ENCODE measurements at places on chromosomes 6 and 20.

- DNase-seq = no peak
Observed at GRCh38 chr20:15619816-15620215, 953.4 kb downstream of the KIF16B start.

GRCh38 chr6:81969011-81969410, 216.5 kb upstream of the TENT5A start:
- DNase-seq = no peak

DNA sequence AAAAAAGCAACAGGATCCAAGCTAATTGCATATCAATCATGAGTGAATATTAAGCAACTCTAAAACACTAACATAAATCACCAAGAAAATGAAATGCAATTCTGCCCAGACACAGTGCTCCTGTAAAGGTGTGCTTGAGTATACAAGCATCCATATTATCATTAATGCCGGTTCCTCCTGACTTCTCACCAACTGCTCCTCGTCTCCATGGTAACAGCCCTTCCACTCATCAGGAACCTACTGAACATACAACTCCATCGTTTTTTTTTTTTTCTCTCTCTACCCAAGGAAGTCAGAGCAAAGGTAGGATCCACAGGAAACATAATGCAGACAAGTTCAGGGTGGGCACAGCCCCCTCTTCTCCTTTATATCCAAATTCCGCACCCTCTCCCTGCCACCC, 12.4 kb downstream of the GABBR1 start:
- DNase-seq = no peak

GRCh38 chr6:170357812-170358211, 51.3 kb downstream of the FAM120B start:
- DNase-seq = no peak

DNA sequence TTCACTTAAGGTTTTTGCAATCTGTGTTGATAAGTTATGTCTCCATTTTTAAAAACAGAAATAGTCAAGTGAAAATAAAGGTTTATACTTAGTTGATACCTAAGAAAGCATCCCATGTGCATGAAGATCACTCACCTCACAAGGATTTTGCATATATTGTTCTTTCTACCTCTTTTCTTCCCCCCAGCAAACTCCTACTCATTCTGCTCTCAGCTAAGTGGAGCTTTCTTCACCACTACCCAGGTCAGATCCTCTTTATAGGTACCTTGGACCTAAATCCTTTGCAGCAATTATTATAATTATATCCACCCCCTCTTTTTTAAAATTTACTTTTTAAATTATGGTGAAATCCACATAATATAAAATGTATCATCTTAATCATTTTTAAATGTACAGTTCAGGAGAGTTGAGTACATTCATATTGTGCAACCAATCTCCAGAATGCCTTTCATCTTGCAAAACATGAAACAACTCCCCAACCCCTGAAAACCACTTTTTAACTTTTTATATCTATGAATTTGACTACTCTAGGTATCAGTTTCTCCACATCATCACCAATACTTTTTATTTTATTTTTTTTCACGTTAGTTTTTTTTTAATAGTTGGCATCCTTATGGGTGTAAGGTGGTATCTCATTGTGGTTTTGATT, 9.3 kb upstream of the BACH2 start:
- no peak for DNase-seq

DNA sequence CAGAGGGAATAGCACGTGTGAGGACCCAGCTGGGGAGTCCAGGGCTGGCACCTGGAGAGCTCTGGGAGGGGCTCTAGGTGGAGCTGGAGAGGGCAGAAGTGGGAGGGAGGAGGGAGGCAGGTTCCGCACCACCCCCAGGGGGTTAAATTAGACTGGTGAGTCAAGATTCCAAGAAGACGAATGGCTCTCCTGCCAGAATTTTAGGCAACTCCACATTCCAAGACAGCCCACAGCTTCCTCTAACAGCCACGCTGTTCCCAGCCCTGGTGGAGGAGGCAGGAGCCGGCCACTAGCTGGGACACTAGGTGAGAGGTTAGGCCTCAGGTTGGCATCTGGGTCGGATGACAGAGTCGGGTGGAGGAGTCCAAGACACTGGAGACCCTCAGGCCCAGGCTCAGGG, 60.2 kb downstream of the TFAP2C start:
- DNase-seq = no peak

DNA sequence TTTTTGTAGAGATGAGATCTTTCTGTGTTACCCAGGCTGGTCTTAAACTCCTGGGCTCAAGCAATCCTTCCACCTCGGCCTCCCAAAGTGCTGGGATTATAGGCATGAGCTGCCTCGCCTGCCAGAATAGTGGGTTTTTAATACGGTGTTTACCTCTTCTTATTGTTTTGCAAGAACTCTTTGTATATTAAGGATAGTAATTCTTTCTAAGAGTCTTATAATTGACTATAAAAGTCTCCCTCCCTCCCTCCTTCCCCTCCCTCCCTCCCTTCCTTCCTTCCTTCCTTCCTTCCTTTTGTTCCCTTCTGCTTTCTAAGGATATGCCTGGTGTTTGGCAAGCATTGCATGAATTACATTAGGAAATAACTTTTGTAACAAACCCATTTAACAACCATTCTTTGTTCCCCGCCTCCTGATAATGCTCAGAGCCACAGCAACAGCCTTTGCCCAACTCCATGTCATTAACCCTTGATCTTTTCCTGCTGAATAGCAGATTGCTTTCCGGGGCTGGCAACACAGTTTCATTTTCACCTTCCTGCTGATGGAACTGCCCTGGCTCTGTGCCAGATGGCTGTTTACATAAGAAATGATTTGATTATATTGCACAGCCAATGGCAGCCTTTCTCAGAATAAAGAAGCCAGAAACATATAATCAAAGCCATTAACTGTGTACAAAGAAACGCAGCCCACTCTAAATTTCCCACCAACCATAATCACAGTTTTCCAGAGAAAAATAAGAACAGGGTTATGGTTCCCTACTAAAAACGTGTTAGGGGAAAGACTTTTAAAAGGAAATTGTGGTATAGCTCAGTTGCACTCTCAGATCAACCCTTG, 143.7 kb upstream of the PTPN1 start:
- DNase-seq = no peak

DNA sequence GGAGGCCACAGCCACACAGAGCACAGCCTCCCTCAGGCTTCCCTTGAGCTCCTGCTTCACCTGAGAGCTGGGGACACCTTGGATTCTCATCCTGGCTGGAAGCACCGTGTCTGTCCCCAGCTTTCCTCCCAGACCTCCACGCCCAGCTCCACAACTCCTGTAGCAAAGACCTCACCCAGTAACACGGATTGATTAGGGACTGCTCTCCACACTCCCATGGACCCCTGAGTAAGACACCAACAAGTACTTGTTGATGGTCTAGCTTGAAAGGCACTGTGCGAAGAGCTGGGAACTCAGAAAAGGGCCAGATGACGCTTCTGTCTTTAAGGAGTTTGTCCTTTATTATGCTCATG, 109.6 kb downstream of the DLL1 start:
- no peak for DNase-seq

DNA sequence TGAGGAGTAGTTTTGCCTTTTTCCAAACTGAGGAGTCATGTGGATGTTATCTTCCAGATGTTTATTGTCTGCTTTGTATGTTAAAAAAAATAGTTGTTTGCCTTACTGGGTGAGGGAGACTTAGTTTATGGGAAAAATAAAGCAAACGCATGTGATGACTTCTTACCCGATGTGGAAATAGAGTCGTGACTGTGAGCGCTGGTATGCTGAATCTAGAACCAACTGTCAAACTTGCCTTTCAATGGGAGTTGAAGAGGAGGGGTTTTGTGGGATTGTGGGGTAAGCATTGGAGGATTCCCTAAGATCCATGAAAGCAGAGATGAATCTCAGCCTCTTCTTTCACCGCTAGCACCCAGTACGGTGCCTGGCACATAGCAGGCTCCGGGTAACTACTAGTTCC, 5.3 kb downstream of the DCBLD1 start:
- DNase-seq = no peak

DNA sequence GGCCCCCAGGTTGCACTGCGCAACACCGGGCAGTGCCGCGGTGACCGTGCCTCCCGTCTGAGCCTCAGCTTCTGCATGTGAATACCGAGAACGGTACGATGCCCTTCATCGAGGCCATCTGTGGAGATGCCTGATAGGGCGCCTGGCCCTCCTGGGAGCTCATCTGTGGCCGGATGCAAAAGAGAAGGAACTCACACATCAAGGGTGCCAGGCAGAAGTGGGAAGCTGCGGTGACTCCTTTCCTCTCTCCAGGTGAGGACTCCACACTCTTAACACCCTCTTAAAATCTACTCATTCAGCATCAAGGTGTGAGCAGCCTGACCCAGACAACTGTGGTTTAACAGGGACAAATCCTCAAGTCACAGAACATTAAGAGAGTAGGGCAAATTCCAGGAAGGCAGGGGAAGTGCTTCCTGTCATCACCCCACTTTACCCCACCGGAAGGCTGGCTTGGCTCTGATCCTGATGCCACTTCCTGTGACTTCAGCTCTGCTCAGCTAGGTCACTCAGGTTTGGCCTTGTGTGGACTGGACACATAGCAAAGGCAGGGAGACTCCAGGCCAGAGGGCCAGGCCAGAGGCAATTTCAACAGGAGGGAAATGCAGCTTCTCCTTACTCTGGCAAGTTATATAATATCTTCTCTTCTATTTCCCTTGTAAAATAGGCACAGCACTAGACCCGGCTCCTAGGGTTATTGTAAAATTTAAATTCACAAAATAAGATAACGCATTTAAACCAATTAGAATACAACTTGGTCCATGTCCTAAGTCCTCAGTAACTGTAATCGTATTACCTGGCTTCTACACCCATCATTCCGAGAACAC, 69.4 kb downstream of the CPNE5 start:
- no peak for DNase-seq

DNA sequence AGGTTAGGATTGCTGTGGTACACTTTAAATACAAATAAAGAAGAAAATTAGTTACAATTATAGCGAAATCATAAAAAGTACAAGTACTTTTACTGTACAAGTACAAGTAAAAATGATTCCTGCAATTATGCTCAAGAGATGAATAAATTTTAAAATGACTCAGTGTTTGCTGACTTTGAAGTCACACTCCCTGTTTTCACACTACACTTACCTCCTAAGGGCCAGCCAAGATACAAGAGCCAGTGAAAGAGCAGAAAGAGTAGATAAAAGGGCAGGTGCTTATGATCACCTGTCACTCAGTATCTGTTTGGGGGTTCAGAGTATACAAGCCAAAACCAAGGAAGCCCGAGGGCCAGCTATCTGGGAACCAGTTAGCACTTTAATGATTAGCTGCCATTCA, 41.0 kb upstream of the COL21A1 start:
- no peak for DNase-seq

DNA sequence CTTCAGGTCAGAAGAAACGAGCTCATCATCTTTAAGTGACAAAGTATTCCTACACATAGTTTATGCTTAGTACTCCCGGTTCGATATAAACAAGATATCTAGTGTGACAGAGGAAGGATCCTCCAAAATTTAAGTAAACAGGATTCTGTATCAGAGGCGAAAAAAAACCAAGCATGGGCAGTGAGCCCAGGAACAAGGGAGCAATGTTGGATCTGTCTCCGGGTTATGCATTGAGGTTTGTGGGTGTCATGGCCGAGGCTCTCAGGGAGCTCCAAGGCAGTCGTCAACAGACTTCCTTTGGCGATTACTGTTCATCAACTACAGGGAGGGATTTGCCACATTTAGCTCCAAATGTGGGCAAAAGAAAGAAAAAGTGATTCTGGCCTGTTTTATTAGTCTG, 319.5 kb downstream of the CBLN4 start:
- no peak for DNase-seq

GRCh38 chr6:75210885-75211739, 5.3 kb upstream of the COL12A1 start:
- DNase-seq = no peak

DNA sequence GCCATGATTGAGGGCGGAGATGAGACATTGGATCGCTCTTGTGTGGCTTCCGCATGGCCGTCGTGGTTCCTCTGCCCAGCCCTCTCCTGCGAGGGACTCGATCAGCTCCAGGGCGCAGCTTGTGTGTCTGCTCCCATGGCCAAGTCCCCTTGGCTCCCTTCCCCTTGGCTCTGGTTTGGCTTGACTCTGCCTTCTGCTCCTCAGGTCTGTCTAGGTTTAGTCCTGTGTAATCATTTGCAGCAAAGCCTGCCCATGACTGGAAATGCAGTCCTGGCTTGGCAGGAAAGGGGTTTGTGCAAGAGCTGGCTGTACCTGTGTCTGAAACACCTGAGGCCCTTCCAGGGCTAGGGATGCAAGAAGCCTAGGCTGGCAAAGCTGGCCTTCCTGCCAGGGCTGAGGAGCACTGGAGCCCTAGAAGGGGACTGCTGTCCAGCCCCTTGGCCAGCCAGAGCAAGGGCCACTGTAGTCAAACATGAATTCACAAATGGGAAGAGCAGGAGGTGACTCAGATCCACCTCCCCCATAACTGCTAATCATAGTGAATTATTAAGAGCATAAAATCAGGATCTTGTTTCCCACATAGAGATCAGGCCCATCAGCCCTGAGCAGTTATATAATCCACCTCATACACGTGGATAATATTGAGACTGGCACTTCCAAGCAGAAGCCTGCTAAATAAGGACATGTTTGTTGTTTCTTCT, 196.8 kb downstream of the FARS2 start:
- DNase-seq = no peak

DNA sequence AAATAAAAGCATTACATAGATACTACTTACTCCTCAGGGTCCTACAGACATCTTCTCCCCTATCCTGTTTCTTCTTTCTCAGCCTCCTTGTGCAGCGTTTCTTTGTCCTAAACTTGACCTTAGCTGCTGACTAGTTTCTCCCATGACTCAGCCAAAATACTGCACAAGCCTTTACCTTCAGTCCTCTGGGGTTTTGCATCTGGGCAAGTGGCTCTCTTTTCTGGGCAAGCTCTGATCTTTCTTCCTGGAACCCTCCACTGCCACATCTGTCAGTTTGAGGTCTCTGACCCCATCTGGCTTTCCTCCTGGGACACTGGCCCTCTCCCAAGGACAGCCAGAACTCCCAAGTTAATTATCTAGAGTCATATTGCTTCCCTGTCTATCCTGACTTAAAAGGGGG, 838.4 kb downstream of the DHX35 start:
- DNase-seq = no peak

- DNase-seq = no peak
Observed at GRCh38 chr6:166998256-166999144, 697 bp upstream of the CEP43 start.

DNA sequence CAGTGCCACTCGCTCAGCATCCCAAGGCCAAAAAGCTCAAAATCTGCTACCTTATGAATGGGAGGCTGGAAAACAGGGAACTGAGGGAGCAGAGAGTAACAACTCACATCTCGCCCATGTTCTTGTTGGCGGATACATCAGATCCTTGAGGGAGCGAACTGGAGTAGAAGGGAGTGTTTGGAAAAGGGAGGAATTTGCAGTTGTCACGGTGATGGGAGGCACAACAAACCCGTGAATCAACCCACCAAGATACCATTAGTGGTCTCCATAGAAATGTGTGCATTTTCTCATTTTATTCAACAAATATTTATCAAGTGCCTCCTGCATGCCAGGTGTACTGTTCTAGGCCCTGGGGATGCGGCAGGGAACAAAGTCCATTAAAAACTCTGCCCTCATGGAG, 212.1 kb downstream of the EYA2 start:
- DNase-seq = no peak

DNA sequence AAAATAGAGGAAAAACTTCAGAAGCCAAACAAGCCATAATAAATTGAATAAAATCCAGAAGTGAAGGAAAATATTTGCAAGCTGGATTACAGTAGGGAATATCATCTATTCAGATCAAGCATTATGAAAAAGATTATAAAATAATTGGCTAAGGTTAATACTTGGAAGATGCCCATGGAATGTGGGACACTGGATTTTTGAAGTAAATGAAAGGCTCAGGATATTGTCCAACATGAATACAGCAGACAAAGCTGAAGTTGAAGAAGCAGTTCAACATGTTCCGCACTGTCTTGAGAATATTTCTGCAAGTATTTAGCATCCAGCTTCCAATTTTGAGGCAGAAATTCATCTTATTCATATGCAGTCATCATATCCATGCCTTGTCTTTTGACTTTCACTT, 1278.4 kb upstream of the GJE1 start:
- no peak for DNase-seq

Measured in stimulated activated CD4-positive, alpha-beta T cell treated with anti-CD3 and anti-CD28 coated beads, TNF-alpha, amount 100 ng/mL, for 1 hour (primary cell).